ENCODE measurements at places on chromosomes 16 and 17.

DNA sequence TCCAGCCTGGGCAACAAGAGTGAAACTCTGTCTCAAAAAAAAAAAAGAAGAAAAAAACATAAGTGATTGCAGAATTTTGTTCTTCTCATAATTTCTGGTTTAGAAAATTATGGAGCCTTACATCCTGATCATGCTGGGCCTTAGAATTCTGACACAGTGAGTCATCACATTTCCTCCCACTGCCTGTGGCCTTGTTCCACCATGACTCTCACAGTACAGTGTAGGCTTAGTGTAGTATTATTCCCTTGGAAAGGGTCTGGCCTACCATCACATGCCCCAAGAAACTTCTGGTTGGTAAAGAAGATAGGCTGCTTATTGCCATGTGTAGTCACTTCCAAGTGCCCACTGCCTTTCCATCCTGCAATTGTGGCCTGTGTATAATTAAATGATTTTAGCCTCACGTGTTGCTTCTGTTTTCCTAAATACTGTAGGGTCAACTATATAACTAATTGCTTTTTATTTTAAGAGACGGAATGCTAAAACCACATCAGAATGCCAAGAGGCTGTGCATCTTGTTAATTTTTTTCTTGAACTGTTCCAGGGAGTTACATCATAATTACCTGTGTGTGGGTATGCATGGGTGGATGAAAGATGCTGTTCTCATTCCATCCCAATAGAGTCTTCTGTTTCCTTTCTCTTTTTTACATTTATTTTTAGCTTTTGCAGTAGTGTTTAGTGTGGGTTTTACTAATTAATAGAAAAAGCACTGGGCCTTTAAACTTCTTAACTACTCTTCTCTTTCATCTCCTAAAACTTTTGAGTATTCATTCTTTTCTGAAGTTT is 25.9 kb downstream of the OGFOD1 start:
- no peak for DNase-seq
- no peaks in the 10 kb centered on the region for H3K4me1 ChIP-seq
- H3K4me3 ChIP-seq, result no peak overlapping the region
- H3K27ac ChIP-seq, result no peak overlapping the region
- no peaks in the 10 kb centered on the region for H3K36me3 ChIP-seq

DNA sequence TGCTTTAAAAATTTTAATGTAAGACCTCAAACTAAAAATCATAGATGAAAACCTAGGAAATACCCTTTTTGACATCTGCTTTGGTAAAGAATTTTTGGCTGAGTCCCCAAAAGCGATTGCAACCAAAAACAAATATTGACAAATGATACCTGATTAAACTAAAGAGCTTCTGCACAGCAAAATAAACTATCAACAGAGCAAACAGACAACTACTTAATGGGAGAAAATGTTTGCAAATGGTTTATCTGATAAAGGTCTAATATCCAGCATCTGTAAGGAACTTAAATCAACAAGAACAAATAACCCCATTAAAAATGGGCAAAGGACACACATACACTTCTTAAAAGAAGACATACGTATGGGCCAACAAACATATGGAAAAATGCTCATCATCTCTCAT is 242.5 kb downstream of the BCAS3 start:
- H3K27me3 ChIP-seq, result no peaks in the 10 kb centered on the region
- no peaks in the 10 kb centered on the region for H3K4me1 ChIP-seq
- no peak for DNase-seq

DNA sequence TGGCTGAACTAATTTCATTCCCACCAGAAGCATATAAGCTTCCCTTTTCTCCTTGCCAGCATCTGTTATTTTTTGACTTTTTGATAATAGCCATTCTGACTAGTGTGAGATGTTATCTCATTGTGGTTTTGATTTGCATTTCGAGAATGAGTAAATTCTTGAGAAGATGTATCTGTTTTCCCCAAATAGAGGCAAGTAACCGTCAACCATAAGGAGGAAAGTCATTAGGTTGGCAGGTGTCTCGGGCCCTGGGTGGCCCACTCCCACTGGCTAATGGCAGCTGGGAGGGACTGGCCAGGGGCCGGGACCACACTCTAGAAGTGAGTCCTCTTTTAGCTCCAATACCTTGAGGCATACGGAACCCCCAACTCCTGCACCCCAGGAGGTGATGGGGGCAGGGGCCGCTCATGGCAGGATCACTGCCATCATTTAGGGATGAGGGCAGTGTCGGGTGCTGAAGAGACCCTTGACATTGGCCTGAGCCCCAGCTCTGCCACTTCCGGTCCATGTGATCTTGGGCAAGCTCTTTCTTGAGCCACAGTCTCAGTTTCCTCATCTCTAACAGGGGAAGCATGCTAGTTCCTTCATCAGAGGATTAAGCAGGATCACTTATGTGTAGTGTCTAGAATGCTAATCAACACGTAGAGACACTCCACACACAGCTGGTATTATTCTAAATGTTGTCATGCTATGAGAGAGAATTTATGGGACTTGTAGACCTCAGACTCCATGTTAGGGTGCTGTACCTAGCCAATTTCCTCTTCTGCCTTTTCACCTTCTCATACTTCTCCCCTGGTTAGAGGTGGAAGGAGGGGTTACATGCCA is 44.3 kb downstream of the RGS9 start:
- H3K4me3 ChIP-seq, result no peak overlapping the region
- H3K36me3 ChIP-seq, result no peaks in the 10 kb centered on the region
- DNase-seq, result no peak
- H3K27ac ChIP-seq, result no peak overlapping the region
- no peaks in the 10 kb centered on the region for H3K27me3 ChIP-seq
- H3K4me1 ChIP-seq, result no peaks in the 10 kb centered on the region

DNA sequence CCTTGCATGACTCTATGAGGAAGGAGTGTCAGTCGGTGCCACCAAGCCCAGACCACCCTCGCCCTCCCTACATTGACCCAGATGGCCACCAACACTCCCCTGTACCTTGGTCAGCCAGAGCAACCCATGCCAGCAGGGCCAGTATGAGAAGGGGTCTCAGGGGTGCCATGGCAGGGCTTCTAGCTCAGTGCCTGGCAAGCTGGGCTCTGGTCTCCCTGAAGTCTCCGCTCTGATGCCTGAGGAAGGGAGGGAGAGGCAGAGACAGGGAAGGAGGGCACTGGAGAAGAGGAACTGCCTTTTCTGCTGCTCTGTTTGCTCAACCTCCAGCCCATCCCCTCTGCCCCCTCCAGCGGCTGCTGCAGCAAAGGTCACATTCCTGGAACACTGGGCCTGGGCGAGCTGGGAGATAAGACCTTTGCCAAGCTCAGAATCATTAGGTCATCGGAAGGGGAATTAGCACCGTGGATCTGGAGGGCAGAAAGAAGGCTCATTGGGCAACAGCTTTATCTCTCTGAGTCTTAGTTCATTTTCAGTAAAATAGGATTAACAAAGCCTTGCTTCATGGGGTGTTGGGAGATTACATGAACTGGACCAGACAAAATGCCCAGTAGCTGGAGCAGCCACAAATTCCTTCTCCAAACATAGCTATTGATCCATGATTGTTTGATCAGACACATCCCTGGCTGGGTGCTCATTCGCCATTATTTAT is at the start of gene VTN:
Gene VTN, minus strand, starts transcription at position 273 of the 709 bp plus-strand sequence. Its CDS starts 104 bp downstream, at position 169.
- peak within 1 kb of the TSS; percentile 46 for H3K4me3 ChIP-seq
- peaks cover 46% of the 10 kb centered on the region for H3K4me1 ChIP-seq
- H3K27me3 ChIP-seq, result no peaks in the 10 kb centered on the region

- H3K4me3 ChIP-seq, result no peak overlapping the region
- H3K27me3 ChIP-seq, result no peaks in the 10 kb centered on the region
- no peak overlapping the region for H3K27ac ChIP-seq
- DNase-seq, result no peak
- H3K4me1 ChIP-seq, result peaks cover 15% of the 10 kb centered on the region
- no peaks in the 10 kb centered on the region for H3K36me3 ChIP-seq
Measured at GRCh38 chr16:55003916-55004315, 73.3 kb downstream of the IRX5 start.

- H3K27ac ChIP-seq, result no peak overlapping the region
- H3K27me3 ChIP-seq, result 0 out of 2 replicates have a peak, but pooled peaks cover 1% of the 10 kb centered on the region
- DNase-seq, result no peak
- H3K4me3 ChIP-seq, result no peak overlapping the region
- H3K4me1 ChIP-seq, result no peaks in the 10 kb centered on the region
- H3K36me3 ChIP-seq, result no peaks in the 10 kb centered on the region
Measured at GRCh38 chr16:49834531-49835151, 21.3 kb downstream of the ZNF423 start.

- DNase-seq, result no peak
- no peaks in the 10 kb centered on the region for H3K4me1 ChIP-seq
- H3K4me3 ChIP-seq, result no peak overlapping the region
Measured at GRCh38 chr17:27206447-27206846, 87.5 kb upstream of the WSB1 start.

DNA sequence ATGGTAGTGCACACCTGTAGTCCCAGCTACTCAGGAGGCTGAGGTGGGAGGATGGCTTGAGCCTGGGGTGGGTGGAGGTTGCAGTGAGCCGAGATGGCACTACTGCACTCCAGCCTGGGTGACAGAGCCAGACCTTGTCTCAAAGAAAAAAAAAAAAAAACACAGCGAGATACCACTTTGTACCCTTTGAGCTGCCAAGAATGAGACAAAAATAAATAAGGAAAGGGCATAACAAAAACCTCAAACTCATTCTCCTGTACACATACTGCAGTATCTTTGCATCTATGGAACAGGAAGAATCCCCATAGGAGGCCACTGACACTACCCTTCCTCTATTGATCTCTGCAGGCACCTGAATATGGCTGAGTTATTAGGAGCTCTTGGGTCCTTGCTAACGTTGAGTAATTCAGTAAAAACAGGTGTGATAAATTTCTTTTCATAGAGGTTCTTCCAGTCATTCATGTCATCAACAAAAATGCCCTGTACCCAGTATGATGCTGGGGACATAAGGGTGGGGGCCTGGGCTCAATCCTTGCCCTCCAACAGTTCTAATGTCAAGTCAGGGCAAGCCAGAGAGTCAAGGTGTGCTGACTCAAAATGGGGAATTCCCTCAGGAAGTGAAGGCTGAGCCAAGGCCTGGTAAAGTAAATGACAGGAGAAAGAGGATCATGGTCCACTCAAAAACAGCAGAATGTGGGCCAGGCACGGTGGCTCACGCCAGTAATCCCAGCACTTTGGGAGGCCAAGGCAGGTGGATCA is 26.9 kb downstream of the RANBP10 start:
- H3K4me3 ChIP-seq, result no peak overlapping the region
- no peaks in the 10 kb centered on the region for H3K36me3 ChIP-seq
- H3K27me3 ChIP-seq, result no peaks in the 10 kb centered on the region
- DNase-seq, result no peak
- H3K4me1 ChIP-seq, result no peaks in the 10 kb centered on the region

GRCh38 chr16:84367750-84368307 is 509 bp upstream of the ATP2C2 start:
- H3K4me3 ChIP-seq, result peak overlapping the region; percentile 65
- H3K4me1 ChIP-seq, result peaks cover 15% of the 10 kb centered on the region
- peak overlapping the region; percentile 93 for H3K27ac ChIP-seq
- H3K36me3 ChIP-seq, result no peaks in the 10 kb centered on the region

DNA sequence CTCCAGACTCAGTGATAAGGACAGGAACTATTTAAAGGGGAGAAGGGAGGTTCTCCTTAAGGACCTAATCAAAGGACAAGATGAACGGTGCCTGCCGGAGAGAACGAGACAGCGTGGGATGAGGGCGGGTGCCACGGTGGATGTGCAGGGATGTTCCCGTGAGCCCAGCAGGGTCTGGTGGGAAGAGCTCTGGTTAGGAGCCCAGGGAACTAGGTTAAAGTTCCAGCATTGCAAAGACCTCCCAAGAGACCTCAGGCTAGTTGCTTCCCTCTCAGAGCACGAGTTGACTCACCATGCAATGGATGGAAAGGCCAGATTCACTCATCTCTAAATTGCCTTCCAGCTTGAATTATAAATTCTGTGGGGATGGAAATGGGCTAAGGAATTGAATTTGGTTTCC is 14.7 kb downstream of the CCR7 start:
- DNase-seq, result no peak
- H3K4me1 ChIP-seq, result peaks cover 53% of the 10 kb centered on the region
- no peak overlapping the region for H3K4me3 ChIP-seq
- peak overlapping the region; percentile 65 for H3K27ac ChIP-seq
- H3K27me3 ChIP-seq, result no peaks in the 10 kb centered on the region
- H3K36me3 ChIP-seq, result no peaks in the 10 kb centered on the region

DNA sequence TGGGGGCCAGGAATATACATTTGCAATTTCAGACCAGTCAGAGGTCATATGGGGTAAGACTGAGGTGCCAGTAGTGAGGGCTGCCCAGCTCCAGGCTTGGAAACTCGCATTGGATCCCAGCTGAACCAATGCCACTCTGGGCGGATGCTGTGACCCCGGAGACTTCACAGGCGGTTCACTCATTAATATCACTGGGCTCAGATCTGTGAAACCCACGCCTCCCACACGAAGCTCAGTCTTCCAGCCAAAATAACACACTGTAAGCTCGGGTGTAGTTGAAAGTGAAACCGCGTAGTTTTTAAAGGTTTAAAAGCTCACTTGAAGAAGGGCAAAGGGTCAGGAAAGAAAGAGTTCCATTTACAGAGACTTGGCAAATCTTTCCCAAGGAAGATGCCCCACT is 254.8 kb downstream of the FOXL1 start:
- no peak for DNase-seq
- H3K36me3 ChIP-seq, result no peaks in the 10 kb centered on the region
- H3K27ac ChIP-seq, result no peak overlapping the region
- no peaks in the 10 kb centered on the region for H3K4me1 ChIP-seq
- H3K27me3 ChIP-seq, result no peaks in the 10 kb centered on the region
- no peak overlapping the region for H3K4me3 ChIP-seq

DNA sequence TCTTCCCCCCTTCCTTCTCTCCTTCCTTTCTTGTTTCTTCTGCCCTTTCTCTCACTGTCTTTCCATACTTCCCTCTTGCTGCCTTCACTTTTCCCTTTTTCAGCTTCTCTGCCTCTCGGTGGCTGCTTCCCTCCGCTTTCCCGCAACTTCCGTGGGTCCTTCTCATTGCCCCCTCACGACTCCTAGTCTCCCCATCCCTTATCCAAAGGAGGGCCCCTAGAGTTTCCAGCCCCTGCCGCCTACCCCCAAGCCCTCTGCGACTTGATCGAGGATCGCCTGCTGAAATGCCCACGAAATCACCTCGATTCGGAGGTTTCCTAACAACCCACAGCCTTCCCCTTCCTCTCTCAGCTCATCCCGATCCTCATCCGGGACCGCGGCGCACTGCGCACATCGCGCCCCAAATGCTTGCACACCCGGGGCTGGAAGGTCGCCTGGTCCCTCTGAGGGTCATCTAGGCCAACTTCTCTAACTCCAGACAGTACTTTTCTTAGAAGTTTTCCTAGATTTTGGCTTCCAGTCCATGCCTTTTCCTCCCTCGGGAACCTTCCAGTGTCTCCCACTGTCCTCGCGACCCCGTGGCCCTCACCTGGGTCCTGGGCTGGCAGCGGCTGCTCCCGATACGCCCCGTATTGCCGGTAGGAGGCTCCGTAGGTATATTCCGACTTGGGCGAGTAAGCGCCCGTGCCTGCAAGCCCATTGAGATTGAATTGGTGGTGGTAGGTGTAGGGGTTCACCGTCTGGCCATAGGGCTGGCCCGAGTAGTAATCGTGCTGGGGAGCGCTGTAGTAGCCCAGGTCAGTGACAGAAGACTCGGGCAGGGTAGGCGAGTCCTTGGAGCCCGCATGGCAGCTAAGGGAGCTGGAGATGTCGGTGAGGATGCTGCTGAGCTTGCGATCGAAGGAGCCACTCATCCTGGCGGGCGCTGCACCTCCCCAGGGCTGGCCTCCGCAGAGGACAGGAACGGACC is 654 bp downstream of the DLX3 start:
- H3K27me3 ChIP-seq, result no peaks in the 10 kb centered on the region
- no peaks in the 10 kb centered on the region for H3K36me3 ChIP-seq
- H3K27ac ChIP-seq, result peak overlapping the region; percentile 78
- peak overlapping the region; percentile 45 for H3K4me3 ChIP-seq
- peak; percentile 37 for DNase-seq
- H3K4me1 ChIP-seq, result 0 out of 2 replicates have a peak, but pooled peaks cover 4% of the 10 kb centered on the region

GRCh38 chr17:78233678-78234077 is 2.2 kb downstream of the TMEM235 start:
- DNase-seq, result no peak
- no peak overlapping the region for H3K27ac ChIP-seq
- no peaks in the 10 kb centered on the region for H3K36me3 ChIP-seq
- H3K27me3 ChIP-seq, result no peaks in the 10 kb centered on the region
- no peak overlapping the region for H3K4me3 ChIP-seq

Data from Caco-2 (cell line).